ENCODE measurements at places on chromosomes 7 and 10.

DNA sequence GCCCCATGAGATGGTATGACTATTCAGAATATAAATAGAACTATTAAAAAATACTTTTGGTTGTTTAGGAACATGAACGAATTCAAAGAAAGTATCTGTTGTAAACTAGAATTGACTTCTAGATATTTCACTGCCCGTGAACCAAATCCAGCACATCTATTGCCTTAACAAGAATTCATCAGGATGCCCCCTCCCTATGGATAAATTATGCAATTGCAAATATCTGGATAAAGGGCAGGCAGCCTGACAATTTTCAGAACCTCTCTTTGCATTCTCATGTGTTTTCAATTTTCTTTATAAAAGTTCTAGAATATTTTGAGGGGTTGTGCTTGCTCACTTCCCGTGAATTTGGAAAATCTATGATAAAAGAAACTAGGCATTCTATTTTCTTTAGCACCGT is 822.1 kb upstream of the SORCS1 start:
- no peak for DNase-seq

DNA sequence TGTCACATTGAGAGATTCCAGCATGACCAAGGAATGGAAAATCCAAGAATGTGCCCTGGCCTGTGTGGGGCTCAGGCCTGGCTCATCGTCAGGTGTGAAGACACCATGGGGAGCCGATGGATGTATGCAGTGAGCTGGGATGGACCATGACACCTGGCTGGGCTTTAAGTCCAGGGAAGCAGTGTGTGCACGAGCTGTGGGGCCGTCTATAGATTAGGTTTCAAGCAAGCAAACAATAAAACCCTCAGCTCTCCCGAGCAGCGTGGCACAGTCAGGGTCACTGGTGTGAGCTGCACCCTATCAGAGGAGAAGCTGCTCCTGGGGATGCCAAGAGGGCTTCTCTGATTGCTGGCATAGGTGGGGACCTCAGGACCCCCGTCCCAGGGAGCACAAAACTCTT is 50.5 kb upstream of the DLG5 start:
- DNase-seq: no peak

DNA sequence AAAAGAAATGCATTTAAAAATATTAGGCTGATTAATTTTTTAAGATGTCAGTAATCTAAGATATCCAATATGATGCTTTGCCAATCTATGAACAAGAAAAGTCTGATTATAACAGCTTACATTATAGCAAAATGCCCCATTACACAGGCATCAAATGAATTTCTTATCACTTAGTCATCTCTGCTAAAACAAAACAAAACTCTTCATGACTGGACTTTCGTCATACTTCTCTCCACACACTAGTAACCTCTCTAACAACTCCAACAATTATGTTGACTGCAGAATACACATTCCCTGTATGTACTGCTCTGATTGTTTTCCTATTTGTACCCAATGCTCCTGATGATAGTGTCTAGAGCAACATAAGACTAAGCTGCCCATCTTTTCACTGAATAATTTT is 3.8 kb upstream of the MKI67 start:
- DNase-seq: no peak

- peak; percentile 15 for DNase-seq
Measured at GRCh38 chr10:113397047-113397446, 155.8 kb upstream of the HABP2 start.

- no peak for DNase-seq
Measured at GRCh38 chr7:127715272-127715671, 63.3 kb downstream of the SND1 start.

DNA sequence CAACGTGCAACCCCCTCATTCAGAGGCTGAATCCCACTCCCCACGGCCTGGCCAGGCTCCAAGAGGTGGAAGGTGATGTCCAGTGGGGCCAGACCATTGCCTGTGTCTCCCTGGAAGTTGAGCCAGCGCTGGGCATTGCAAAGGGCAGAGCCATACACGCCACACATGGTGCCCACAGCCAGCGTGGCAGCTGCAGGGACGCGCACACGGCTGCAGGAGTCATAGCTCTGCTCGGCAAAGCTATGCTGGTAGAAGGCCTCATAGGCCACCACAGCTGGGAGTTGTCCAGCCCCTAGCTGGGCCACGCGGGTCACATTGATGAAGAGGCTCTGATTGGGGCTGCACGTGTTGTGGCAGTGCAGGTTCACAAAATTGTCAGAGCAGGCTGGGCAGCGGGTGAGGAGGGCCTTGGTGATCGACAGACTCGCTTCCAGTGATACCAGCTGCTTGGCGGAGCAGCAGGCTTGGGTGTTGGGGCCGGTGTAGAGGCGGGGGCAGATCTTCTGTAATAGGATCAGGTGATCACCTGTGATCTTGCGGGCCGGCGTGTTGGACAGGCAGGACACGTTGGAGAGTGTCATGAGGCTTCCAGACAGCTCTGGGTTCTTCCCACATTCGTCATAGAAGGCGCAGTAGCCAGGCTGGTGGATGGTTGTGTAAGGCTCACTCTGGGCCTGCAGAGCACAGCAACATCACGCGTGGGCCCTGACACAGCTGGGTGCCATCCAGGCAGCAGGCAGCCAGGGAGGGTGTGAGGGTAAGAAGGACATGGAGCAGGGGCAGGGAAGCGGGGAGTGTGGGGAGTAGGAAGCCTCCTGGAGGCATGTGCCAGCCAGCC is 1.2 kb downstream of the NPC1L1 start:
- no peak for DNase-seq

- no peak for DNase-seq
Measured at GRCh38 chr10:2978574-2979273, 88.6 kb upstream of the PFKP start.

GRCh38 chr7:131336956-131337355 is 9.3 kb downstream of the MKLN1 start:
- no peak for DNase-seq

DNA sequence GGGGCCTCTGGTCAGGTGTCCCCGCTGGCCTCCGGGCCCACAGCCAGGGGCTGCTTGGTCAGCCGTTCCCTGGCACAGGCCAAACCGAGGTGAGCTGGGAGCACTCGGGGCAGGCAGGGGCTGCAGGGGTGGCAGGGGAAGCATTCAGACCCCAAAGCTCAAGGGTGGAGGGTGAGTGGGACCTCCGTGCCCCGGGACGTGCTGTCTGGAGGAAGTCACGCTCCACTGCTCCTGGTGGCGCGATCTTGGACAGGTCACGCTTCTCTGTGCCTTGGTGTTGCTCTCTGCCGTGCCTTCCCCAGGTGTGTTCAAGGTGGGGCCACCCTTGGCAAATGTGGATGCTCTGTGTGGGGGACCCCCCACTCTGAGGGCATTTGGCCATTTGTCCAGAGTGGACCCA is 24.6 kb upstream of the ELFN1 start:
- no peak for DNase-seq
